ENCODE measurements at places on chromosomes 12 and 14. TPM values are rescaled to one million over a fixed set of nuclear protein-coding genes. Genes with fewer than 3 reads are reported as not detected.

DNA sequence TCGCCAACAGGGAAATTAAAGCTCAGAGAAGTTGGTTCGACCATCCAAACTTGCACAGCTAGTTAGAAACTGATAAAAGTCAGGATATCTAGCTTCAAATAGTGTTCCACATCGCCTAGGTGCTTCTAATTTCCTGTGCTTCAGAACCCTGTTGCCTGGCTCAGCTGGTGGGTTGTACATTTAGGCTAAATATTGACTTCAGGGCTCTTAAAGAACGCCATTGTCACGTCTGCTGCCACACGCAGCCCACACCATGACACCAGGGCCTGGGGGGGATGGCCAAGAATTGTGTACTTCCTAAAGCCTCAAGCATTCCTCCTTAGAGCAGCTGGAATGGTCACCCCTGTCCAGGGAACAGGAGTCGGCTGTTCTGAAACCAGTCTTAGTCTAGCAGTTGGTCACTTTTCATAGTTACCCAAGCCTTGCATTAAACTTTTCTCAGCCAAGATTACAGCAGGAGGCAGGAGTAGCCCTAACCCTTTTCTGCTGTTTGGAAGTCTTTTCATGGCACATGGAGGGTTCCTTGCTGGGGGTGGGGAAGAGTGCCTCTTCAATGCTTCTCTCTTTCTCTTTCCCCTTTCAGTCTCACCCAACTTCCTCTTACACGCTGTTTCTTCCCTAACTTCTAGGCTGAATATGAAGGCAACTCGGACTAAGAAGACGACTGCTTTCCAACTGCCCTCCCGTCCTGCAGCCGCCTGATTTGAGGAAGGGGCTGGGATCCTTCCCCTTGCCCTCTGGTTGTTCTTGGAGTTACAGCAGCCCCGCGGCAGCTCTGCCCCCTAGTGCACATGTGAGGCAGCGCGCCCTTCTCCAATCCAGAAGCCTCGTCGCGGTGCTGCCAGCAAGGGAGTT, 17.1 kb downstream of the FOS start:
- ATAC-seq: peak; percentile 25

DNA sequence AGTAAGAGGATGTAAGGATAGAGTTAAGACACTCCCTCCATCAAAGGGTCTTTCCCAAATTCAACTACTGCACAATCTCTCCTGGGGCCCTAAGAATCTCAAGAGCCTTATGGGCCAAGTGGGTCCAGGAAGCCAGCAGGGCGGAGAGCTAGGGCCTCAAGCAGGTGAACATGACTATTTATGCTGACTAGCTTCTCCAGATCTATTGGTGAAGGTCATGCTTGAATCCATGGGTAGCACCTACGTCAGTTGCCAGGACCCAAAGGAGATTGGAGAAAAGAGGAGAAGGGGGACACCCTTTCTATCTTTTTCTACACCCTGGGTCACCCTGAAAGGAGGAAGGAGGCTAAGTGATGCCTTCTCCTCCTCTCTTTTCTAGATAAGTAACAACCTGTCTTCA, 534.2 kb upstream of the MIS18BP1 start:
- ATAC-seq: no peak

DNA sequence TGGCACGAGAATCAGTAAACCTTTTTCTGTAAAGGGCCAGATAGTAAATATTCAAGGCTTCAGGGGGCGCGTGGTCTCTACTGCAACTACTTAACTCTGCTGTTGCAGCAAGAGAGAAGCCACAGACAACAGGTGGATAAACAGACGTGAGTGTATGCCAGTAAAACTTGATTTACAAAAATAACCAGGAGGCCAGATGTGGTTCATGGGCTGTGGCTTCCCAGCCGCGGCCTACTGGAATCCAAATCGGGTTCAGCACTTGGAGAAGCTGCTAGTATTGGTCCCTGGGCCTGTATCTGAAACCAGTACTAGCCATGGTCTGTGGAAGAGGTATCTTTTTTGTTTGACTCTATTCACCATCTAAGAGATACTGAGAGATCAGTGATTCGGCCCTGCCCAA, 13.3 kb downstream of the PPP2R5C start:
- no peak for ATAC-seq

- no peak for ATAC-seq
These were observed 34.0 kb downstream of the CHGA start for GRCh38 chr14:92956961-92957360.

GRCh38 chr12:92656911-92657310, 45.9 kb upstream of the PLEKHG7 start:
- no peak for ATAC-seq

The TMEM229B gene
- total RNA-seq: 0.80 TPM

GRCh38 chr14:69356903-69357543, 41.1 kb downstream of the ERH start:
- no peak for ATAC-seq

The DCN gene
- 57.4 TPM for total RNA-seq

GRCh38 chr12:131011165-131012079, 57.7 kb downstream of the ADGRD1 start:
- no peak for ATAC-seq

GRCh38 chr12:48993787-48994186, 5.4 kb downstream of the DDN start:
- ATAC-seq: no peak

GRCh38 chr12:111991535-111991934, 21.4 kb downstream of the TMEM116 start:
- ATAC-seq: no peak

GRCh38 chr12:116150452-116150851, 127.0 kb downstream of the MED13L start:
- no peak for ATAC-seq

DNA sequence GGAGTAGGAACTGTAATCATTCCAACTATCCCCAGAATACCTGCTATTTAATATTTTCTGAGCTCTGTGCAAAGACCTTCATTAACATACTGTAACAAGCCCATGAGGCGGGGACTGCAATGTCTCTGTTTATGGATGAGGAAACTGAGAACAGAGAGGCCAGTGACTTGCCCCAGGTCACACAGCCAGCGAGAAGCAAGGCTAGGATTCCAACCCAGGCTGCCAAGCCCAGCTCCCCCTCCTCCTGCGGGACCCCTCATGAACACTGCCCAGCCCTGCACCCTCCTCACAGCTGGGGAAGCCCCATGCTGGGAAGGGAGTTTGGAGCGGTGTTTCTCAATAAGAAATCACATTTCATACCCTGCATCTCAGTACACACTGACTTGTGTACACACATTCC, 10.9 kb downstream of the HVCN1 start:
- no peak for ATAC-seq

DNA sequence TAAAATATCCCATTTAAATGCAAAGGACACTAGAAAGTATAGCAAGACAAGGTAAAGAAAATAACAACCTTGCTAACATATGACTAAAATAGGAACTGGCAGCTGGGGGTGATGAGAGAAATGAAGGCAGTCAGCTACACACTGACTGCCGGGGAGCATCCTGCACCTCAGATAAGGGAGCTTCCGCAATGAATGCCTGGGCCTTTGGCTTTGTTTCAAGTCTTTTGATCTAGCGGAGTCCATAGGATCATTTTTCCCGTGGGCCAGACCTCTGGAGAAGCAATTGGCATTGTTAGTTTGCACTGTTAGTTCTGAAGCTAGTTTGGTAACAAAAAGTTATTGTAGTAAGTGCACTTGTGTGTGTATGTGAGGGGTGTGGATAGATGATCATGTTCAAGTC, 639.9 kb downstream of the DIO2 start:
- no peak for ATAC-seq

DNA sequence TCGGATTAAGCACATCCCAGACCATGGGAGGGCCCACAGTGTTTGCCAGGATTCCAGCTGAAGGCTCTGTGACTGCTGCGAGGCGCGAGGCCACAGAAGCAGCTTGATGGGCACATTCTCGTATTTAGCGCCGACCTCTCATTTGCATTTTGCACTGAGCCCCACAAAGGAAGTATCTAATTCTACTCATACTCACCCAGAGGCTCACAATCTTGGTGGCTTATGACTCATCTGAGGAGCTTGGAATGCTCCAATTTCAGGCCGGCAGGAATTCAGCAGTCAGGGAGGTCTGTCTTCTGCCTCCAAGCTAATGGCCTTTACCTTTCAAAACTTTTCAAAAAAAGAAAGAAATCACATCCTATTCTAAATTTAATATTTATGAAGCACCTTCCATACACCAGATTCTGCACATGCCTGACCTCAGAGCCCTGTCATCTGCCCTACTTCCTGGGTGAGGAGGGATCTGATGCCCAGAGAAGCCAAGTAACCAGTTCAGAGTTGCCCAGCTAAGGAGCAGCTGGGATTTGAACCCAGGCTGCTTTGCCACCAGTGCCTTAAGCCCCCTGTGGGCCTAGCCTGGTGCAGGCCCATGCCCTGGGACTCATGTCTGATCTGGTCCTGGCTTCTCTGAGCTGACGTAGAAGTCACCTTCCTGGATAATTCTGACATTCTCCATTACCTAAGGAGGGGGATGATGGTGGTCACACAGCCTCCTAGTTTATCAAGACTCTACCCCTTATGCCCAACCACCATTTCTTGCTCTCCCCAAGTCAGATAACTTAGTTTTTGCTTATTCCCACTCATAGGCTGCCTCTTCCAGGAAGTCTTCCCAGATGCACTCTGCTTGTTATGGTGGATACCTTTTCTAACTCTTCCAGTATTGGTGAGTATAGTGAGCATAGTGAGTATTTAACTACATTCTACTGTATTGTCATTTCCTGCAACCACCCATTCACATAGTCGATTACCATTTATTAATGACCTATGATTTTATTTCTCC, 198.9 kb downstream of the RBM19 start:
- no peak for ATAC-seq

- peak; percentile 72 for ATAC-seq
These were observed 845 bp upstream of the RARG start for GRCh38 chr12:53232646-53233461.

- peak; percentile 67 for ATAC-seq
These were observed 117.4 kb downstream of the EML1 start for GRCh38 chr14:99910337-99911309.

The KLRC4 gene
- not detected for total RNA-seq

GRCh38 chr12:52260361-52261207, 13.9 kb upstream of the KRT86 start:
- ATAC-seq: no peak

GRCh38 chr12:69553628-69554248, 31.5 kb upstream of the CCT2 start:
- peak; percentile 62 for ATAC-seq

- peak; percentile 71 for ATAC-seq
These were observed 277.9 kb downstream of the SSPN start for GRCh38 chr12:26473291-26473690.

- peak; percentile 22 for ATAC-seq
These were observed 1.5 kb downstream of the FOXG1 start for GRCh38 chr14:28767853-28768741.

The BTG1 gene
- 119 TPM for total RNA-seq

DNA sequence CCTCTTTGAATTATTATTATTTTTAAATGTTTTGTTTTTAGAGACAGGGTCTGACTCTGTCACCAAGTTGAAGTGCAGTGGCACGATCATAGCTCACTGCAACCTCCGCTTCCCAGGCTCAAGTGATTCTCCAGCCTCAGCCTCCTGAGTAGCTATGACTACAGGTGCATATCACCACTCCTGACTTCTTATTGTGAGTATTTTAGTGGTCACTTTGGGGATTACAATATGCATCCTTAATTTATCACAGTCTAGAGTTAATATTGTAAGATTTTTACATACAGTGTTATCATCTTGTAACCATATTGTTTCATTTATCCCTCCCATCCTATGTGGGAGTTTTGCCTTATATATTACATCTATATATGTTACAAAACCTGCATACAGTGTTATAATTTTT, 13.4 kb downstream of the FGF23 start:
- no peak for ATAC-seq

DNA sequence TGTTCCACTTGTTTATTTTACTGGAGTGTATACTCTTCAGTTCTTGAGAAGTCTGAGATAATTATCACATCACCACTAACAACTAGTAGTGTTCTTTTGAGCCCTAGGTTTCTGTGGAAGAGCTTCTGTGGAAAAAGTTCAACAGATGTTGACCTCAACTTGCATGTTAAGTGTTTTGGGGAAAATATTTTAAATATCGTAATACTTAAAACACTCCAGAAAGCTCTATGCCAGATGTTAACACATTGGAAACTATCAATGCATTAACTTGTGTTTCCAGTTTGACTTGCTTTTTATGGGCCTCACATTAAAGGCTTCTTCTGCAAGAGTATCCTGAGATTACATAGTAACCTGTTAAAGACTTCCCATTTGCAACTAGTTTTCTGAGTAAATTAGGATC, 173.1 kb downstream of the DUSP6 start:
- peak; percentile 52 for ATAC-seq

- ATAC-seq: no peak
These were observed 192.0 kb downstream of the CHST11 start for GRCh38 chr12:104648756-104649155.

The C14orf93 gene
- 4.6 TPM for total RNA-seq

DNA sequence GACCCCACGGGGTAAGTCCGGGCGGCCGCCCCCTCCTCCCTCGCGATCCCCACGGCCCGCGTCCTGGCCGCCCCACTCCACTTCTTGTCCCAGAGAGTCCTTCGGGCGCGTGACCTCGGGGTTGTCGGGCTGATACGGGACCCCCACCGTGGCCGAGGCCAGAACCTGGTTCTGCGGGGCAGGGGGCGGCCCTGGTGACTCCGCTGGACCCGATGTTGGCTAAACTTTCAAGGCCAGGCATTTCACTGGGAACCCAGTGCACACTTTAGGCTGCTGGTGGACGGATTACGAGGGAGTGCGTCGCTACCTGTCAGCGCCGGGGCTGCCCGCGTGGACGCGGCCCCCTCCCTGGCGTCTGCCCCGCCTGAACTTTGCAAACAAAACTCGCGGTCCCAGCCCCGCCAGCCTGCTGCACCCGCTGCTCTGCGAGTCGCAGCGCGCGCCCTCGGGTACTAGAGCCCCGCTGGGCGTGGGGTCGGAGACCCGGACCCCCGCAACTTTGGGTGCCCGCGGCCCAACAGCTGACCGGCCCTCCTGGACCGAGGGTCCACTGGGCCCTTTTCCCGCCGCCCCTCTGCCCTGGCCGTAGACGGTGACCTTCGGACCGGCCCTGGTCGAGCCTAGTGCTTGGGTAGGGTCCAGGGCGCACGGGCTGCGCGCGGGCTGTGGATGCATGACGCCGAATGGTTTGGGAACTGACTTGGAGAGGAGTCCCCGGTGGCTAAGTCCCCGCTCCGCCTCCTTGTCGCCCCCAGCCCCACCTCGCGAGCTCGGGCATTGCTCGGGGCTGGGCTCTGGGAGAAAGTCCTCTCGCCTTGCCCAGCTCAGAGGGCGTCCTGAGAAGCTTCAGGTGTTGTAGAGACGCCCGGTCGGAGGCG, 624 bp downstream of the RIN3 start:
- peak; percentile 30 for ATAC-seq

The SIX6 gene
- total RNA-seq: not detected

DNA sequence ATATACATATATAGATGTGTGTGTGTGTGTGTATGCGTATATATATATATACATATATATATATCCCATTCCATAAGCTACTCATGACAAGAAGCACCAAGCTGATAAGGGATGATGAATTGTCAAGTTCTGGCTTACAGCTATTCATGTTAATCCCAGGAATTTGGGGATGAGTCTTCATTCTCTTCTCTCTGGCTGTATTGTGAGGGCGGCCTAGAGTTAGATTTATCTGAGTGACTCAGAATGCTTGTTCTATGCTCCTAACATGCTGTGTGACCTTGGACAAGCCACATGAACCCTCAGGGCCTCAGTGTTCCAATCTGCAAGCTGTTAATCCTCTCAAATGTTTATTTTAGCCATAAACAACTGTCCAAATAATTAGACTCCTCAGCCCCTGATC, 749.0 kb downstream of the MED13L start:
- ATAC-seq: no peak

- ATAC-seq: no peak
These were observed 833.0 kb downstream of the SLC6A15 start for GRCh38 chr12:84079626-84080025.

The GPR162 gene
- total RNA-seq: 0.76 TPM
